ENCODE measurements at places on chromosomes 1 and 21. TPM values are rescaled to one million over a fixed set of nuclear protein-coding genes. Genes with fewer than 3 reads are reported as not detected.

FCER1A gene
- not detected for polyA plus RNA-seq

CFAP74 gene
- 0.01 TPM for polyA plus RNA-seq

SNIP1 gene
- 8.0 TPM for polyA plus RNA-seq

HSD3B1 gene
- polyA plus RNA-seq, result not detected

CLEC20A gene
- not detected for polyA plus RNA-seq

SH3BGR gene
- 314 TPM for polyA plus RNA-seq

IGSF21 gene
- 0.25 TPM for polyA plus RNA-seq

C1orf141 gene
- not detected for polyA plus RNA-seq

UFC1 gene
- polyA plus RNA-seq, result 98.2 TPM

LEFTY2 gene
- polyA plus RNA-seq, result 0.03 TPM

PM20D1 gene
- not detected for polyA plus RNA-seq

LIN28A gene
- not detected for polyA plus RNA-seq

PCP4 gene
- not detected for polyA plus RNA-seq

DENND2D gene
- polyA plus RNA-seq, result 0.51 TPM

VWA5B1 gene
- under 0.01 TPM for polyA plus RNA-seq

PRKAA2 gene
- 12.6 TPM for polyA plus RNA-seq

Data from psoas muscle (tissue), 8 donors.